ENCODE measurements at places on chromosomes 5 and 9. TPM values are rescaled to one million over a fixed set of nuclear protein-coding genes. Genes with fewer than 3 reads are reported as not detected.
A peak's percentile ranks its signal among the peaks of the same experiment; 100 is the strongest.

Gene FOXD1
- not detected for total RNA-seq

DNA sequence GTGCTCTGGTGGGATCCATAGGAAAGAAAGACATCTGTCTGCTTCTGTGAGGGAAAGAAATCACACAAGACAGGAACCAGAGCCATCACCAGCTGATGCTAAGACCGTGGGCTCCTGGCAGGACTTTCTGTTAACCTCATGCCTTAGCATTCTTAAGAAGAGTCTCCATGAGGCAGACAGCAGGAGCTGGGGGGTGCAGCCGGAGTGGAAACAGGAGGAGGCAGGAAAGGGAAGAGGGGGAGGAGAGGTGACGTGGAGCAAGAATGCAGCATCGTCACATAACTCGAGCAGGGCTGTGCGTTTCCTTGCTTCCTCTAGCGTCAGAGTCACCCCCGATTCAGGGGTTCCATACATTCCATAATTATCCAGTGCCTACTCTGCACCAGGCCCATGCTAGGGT, 53.6 kb downstream of the ERGIC1 start:
- no peak for DNase-seq

- DNase-seq: no peak
These were observed 72.3 kb downstream of the C9orf153 start for GRCh38 chr9:86187121-86187520.

Gene EIF4EBP3
- total RNA-seq: 32.2 TPM

DNA sequence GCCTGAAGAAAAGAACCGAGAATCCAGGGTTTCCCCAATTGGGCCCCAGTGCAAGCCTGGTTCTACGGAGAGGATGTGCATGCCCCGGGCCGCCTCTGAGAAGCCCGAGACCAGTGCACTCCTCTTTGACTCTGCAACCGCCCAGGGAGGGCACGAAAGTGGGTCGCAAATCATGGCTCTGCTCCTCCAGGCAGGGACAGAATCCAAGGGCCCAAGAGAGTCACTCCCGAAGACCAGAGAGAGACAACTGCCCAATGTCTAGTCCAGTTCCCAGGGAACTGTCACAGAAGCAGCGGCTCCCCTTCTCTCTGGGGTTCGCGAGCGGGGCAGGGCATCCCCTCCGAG, 107.8 kb downstream of the PSD2 start:
- DNase-seq: no peak

DNA sequence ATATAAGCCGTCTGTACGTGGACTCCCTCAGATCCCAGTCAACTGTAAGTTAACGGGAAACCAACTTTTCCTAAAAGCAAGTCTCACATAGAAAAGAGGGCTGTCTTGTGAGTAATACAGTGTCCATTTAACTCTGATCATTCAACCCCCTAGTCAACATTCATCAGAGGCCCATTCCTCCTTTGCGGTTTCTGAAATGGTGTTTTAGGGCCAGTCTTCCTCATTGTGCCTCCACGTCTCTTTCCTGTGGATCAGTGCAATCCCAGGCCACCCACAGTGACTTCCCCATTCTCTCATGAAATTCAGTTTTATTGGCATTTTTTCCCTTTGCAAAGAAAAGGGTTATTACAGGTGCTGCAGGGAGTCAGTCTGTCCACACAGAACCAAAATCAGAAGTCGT, 261.8 kb downstream of the NR3C1 start:
- no peak for DNase-seq

DNA sequence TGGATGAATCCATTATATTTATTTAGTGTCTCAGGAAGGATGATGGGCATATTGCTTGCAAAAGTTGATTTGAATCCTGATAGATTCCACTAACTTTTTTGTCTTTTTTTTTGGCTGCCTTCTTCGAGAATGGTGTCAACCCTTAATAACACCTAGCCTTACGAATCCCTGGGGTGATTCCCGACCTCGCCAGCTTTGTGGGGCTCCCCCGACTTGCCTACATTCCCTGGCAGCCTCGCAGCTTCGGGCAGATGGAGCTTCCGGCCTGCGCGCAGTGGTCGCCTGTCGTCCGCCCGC, 366 bp upstream of the DOCK8 start:
- no peak for DNase-seq

GRCh38 chr5:155711882-155712281, 615.1 kb upstream of the SGCD start:
- no peak for DNase-seq

DNA sequence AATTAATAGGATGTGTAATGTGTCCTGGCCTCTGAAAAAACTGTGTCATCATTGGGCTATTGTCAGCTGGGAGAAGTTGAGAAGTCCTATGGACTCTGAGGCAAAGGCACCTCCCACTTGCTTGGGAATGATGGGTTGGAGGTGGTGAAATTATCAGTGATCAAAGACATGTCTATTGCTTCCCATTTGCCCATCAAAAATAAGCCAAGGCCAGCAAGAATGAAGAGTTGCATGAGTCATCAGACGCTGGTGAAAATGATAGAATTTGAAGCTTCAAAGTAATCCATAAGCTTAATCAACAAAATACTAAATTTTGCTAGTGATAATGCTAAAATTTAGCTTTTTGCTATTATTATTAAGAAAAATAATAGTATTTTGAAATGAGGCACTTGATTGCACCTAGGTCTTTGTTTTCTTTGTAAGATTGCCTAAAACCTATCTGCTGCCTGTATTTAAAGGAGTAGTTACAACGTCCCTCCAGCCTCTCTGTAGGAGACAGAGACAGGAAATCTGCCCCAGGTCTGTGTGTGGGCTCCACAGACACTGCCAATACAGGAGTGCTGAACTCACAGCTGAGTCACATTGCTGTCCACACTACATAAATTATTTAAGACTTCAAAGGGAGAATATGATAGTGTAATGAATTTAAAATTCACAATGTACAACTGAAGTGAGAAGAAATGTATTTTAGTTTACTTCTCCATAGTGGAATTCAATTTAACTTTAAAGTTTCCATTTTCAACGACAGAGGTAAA, 48.4 kb upstream of the APC start:
- no peak for DNase-seq

Gene LIFR
- 95.9 TPM for total RNA-seq

Gene CDC25C
- not detected for total RNA-seq

DNA sequence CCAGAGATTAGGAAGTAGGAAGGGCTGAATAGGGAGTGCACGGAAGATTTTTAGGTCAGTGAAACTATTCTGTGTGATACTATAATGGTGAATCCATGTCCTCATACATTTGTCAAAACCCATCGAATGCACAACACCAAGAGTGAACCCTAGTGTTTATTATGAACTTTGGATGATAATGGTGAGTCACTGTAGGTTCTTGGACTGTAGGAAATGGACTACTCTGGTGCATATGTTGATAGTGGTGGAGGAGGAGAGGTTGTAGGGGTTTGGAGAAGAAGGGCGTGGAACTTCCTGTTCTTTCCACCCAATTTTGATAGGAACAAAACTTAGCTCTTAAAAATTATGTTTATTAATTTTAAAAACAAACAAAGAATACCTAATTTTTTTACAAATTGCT, 14.3 kb downstream of the CTSL start:
- no peak for DNase-seq

Gene CER1
- not detected for total RNA-seq

- DNase-seq: peak; percentile 72
These were observed at the start of gene TTC39B for GRCh38 chr9:15306757-15307522. Gene TTC39B, minus strand, starts transcription at chr9:15307216. Its CDS starts 91 bp downstream, at chr9:15307125.

DNA sequence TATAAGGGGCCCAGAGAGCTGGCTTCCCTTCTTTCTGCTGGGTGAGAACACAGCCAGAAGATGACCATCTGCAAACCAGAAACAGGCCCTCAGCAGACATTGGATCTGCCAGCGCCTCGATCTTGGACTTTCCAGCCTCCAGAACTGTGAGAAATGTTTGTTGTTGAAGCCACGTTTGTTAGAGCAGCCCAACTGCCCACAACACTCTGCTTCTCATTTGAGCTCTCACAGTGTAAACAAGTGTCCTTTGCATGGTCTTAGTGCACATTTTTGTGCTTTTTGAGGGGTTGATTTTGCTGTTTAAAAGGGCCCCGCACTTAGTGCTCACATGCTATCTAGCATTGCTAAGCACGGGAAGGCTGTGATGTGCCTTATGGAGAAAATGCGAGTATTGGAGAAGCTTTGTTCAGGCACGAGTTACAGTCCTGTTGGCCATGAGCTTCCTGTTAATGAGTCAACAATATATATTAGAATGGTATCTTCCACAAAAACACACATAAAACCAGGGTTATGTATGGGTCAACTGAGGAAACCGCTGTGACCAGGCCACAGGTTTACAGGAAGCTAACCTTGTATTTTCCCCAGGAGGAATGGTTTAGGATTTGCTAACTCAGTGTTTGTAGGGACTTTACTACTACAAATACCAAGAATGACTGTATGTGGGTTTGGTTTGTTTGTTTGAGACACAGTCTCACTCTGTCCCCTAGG, 11.9 kb downstream of the CMBL start:
- no peak for DNase-seq

DNA sequence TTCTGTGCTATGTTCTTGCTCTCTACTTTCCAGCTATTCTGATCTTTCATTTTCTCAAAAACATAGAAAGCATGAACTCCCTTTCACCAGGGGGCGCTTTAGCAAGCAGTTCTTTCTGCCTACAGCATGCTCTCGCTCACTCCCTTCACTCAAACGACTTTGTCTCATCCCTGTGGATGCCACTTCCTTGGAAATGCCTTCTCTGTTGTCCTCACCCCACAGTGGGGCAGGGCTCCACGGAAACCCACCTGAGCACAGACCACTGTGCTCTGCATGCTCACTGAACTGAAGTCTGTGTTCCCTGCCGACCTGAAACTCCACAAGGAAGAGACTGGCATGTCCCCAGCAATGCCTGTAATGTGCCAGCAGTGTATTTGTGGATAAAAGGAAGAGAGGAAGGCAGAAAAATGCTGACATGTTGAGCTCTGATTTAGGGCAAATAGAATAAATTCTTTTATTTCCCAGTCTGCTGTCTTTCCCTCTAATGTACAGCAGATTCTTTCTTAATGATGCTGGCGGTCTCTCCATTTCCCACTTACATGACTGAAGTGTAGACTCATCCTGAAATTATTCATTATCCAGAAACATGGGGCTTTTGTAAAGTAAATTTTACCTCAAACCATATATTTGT, 4.9 kb upstream of the ROR2 start:
- peak; percentile 46 for DNase-seq

GRCh38 chr5:171092194-171092593, 216.9 kb upstream of the TLX3 start:
- DNase-seq: no peak

DNA sequence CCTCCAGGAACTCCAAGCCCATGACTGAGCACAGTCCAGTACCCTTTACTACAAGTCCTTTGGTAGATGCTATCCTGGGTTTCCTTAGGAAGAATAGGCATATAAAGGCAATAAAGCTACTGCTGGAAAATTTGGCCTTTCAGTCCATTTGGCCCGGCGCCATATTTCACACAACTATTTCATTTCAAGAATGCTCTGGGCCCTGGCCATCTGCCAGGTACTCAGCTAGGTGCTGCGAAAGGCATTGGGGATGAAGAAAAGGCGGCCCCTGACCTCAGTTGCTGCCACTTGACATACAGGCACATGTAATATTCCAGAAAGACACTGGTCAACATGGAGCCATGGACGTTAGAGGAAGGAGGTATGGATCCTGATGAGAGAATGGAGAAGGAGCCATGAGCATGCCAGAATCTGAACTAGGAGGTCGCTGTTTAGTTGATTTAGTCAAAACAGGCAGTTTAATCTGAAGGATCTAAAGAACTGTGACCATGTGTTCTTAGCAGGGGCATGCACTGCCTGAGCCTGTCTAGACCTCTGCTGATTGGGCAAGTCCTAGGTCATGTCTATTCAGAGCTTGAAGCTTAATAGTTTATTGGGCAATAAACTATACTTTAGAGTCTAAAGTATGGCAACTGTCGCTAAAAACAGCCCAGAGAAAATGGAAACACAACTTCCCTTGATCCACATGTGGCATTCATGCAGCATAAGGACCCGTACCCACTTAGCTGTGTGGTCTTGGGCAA, 149.3 kb downstream of the MELK start:
- DNase-seq: no peak

DNA sequence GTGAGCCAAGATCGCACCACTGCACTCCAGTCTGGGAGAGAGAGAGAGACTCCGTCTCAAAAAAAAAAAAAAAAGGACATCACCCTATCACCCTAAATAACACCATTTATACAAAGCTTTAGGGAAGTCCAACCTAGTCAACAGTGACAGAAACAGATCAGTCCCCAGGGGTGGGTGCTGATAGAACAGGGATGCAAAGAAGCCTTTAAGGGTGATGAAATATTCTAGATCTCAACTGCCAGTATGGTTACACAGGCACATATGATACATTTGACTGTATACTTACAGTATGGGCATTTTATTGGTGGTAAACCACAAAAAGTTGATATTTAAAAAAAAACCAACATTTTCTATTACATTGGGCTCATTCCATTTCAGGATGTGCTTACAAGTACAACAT, 4.8 kb downstream of the RETREG1 start:
- DNase-seq: no peak

GRCh38 chr5:173355561-173355960, 27.3 kb upstream of the STC2 start:
- DNase-seq: no peak

Gene S1PR3
- total RNA-seq: 34.7 TPM

DNA sequence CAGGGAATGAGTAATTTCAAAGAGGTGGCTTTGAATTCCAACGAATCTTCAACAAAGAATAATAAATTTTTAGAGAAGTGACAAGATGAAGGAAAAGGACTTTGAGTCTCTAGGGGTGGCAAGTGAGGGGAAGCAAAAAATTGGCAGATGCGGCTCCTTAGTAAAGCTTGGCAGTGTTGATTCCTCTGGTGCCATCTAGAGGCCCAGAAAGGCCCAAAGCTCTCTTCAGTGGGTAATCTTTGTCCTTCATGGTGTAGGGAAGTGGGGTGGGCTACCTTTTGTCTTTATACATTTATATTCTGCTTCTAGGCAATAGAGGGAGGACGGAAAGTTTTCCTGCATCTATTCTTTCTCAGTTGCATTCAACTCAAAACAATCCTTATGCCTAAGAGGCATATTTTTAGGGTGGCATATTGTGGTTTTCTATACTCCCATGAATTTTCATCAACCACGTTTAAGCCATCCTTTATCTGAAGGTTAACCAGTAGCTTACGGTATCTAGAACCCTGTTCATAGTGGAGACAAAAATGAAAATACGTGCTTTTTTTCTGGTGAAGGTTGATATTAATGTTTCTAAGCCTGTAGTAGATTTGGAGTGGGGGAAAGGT, 17.5 kb upstream of the ROPN1L start:
- no peak for DNase-seq

Gene ANXA2R
- 3.3 TPM for total RNA-seq

DNA sequence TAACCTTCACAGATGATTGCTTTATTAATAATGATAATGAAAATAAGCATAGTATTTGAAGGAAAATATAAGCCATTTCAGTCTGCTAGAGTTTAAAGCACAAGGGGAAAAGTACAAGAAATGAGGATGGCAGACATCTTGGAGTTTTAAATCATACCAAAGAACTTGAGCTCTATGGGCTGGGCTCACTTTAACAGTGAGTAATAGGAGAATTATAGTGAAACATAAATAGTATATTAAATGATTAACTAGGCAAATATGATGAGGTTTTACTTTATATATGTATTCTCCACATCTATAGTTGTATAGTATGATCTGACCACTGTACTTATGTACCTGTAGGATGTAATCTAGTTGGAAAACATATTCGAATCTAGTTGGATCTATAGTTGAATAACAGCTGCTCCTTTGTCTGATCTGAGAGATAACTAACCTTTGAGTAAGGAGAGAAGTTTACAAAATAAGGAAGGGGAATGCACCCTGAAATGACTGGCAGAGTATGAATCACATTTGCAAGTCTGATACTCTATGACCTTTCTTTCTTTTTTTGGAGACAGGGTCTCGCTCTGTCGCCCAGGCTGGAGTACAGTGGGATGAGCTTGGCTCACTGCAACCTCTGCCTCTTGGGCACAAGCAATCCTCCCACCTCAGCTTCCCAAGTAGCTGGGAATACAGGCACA, 17.6 kb downstream of the MEGF9 start:
- no peak for DNase-seq

Gene PCDHGA6
- total RNA-seq: 6.9 TPM
